ENCODE measurements at places on chromosomes 4 and X. TPM values are rescaled to one million over a fixed set of nuclear protein-coding genes. Genes with fewer than 3 reads are reported as not detected.

AMOT gene
- 3.3 TPM for polyA plus RNA-seq

TXLNG gene
- 15.7 TPM for polyA plus RNA-seq

ARSJ gene
- not detected for polyA plus RNA-seq

GRCh38 chr4:189376901-189377300 lies 563.8 kb upstream of the FRG1 start:
- no peak for DNase-seq

TBX22 gene
- polyA plus RNA-seq, result not detected

KIT gene
- polyA plus RNA-seq, result not detected

C4orf50 gene
- not detected for polyA plus RNA-seq

Measured in naive thymus-derived CD8-positive, alpha-beta T cell (primary cell).